Activated effector memory CD4-positive, alpha-beta T cell treated with Interleukin-2 at 50 U/mL for 16 hours (primary cell): ENCODE measurements at places on chromosomes 5 and 9.

DNA sequence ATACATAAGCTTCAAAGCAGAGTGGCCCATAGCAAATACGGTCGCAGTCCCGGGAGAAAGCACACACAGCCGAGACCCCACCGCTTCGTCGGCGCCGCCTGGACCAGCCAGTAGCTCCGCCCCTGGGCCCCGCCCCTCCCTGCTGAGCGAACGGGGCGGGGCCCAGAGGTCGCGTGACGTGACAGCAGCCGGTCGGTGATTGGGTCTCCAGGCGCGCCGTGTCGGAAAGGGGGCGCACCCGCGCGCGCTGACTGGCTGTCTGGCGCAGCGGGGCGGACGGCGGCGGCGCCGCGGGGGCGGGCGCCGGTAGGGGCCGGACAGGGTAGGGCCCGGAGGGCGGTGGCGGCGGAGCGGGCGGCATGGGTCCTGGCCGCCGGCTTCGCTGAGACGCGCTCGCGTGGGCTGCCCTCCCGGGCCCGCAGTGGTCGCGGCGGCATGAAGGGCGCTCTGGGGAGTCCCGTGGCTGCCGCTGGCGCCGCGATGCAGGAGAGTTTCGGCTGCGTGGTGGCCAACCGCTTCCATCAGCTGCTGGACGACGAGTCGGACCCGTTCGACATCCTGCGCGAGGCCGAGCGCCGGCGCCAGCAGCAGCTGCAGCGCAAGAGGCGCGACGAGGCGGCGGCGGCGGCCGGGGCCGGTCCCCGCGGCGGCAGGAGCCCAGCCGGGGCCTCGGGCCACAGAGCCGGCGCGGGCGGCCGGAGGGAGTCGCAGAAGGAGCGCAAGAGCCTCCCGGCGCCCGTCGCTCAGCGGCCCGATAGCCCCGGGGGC, at the start of gene HABP4:
Gene HABP4 (plus strand): TSS at position 325 of the 768 bp plus-strand sequence. CDS start 111 bp downstream, at position 436.
- DNase-seq, result peak; percentile 94

- no peak for DNase-seq
These were observed 1.2 kb downstream of the SEMA4D start for GRCh38 chr9:89496645-89497256.

- no peak for DNase-seq
These were observed 218.9 kb downstream of the ARL15 start for GRCh38 chr5:54091307-54092130.

DNA sequence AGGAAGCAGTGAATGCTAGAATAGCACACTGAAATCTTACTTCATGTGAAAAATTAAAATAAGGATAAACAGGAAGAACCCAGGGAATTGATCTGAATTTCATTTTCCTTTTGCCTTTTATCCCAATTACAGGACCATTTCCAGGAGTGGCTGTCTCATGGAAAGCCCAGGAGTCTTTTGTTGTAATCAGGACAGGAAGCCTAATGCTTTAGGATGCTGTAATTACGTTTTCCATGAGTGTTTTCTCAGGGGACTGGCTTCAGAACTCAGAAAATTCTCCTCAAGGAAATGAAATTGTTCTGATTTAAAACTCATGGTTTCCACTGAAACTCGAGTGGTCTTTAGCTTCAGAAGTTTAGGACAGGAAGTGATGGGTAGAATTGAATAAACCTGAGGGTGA, 56.6 kb upstream of the CAMK4 start:
- no peak for DNase-seq

DNA sequence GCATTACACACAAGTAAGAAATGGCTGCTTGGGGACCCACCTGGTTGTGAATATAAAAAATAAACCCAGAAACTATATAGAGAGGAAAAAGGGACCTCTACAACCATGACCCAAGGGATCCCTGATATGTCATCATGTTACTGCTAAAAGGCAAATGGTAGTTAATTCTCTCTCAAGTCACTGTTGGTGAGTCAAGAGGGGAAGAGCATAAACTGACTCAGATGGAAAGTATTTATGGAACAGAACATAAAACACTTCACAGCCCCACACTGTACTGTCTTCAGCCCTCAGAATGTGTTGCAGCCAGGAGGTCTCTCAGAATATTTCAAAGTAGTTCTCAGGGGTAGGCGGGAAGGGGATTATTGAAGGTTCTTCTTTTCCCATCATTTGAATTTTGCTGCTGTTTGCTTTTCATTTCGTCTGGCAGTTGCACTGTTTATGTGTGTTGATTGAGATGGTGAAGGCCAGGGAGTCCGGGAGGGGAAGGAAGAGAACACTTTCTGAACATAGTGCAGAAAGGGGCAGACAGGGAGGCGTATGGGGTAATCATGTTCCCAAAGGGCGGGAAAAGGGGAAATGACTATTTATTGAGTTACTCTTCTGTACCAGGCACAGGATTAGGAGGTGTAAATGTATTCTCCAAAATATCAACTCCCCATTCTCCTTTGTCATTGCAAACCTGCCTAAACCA, 85.5 kb downstream of the TEK start:
- no peak for DNase-seq

DNA sequence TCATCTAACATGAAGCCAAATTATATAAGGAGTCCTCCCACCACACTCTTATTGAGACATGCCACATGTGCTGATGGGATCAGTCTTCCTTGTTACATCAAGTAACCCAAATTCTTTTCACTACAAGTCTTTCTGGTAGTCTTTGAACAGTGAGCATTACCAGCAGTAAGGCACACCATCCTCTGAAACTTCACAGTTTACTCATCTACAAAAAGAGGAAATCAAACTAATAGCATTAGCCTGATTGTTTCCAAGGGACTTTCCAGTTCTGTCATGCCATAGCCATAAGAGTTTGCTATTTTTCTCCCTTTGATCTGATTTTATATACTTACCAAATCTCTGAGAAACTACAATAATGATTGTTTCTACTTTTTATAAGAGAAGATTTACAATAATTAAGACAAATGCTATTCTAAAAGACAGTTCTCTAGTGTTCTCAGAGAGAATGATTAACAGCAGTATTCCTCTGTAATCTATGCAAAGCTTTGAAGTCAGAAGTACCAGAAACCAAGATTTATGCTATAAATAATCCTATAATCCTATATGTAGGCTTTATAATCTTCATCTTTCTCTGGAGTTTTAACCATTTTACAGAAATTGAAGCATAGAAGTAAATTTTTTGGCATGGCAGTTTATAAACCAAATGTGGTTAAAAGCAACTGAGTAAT, 166.2 kb upstream of the ACO1 start:
- DNase-seq, result no peak

- DNase-seq, result no peak
These were observed 59.1 kb upstream of the FBN2 start for GRCh38 chr5:128597156-128597555.

DNA sequence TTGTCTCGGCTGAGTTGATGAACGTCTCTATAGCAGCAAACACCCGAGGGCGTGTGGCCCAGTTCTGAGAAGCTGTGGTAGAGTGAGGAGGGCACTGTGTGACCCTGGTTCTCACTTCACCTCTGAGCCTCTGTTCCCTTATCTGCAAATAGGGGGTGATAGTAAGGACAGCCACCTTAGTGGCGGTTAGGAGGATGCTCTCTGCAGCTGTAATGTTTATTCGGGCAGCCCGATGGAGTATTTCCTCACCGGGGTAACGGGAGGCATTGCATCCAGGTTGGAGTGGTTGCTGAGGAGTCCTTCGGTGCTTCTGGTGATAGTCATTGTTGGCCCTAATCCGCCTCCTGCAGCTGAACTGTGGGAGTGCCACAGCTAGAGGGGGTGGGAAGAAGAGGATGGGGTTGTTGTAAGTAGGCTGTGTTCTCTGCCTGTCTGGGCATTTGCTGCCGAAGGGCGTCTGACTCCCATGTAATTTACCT, 13.9 kb downstream of the PRRC2B start:
- DNase-seq, result peak; percentile 29

GRCh38 chr9:109453210-109453842, 44.8 kb downstream of the PTPN3 start:
- no peak for DNase-seq

DNA sequence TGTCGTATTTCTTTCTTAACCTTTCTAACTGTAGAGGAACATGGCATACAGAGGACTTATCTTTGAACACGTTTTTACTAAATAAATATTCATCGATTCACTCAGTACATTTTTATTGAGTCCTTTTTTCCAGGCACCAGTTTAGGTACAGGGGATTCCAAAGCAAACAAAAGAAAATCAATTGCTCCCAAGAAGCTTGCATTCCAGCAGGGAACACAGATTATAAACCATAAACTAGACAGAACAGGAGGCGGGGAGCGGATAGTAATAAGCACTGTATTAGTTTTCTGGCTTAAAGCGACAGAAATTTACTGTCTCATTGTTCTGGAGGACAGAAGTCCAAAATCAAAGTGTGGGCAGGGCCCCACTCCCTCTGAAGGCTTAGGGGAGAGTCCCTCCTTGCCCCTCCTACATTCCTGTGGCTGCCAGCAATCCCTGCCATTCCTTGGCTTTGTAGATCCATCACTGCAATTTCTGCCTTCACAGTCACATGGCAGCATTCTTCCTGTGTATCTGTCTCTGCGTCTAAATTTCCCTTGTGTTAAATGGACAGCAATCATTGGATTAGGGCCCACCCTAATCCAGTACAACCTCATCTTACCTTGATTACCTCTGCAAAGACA, 115.5 kb downstream of the COL23A1 start:
- no peak for DNase-seq

- no peak for DNase-seq
These were observed 256.1 kb upstream of the IRX2 start for GRCh38 chr5:3007577-3007976.

DNA sequence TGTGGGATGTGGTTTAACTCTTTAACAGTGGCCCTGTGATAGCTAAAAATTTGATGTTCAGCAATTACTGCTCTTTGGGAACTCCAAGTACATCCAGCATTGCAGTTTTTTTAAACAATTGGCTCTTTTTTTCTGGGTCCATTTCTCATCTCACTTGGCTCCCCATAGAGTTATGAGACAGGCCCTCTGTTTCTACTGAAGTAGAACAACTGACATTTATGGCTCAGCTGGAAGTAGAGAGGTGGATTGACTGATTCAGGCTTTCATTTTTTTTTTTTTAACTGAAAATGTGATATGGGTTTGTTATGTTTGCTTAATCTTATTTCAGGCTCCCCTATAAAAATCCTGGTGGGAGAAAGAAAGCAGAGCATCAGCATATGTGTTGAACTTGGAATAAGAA, 96.6 kb upstream of the CD180 start:
- DNase-seq, result no peak

DNA sequence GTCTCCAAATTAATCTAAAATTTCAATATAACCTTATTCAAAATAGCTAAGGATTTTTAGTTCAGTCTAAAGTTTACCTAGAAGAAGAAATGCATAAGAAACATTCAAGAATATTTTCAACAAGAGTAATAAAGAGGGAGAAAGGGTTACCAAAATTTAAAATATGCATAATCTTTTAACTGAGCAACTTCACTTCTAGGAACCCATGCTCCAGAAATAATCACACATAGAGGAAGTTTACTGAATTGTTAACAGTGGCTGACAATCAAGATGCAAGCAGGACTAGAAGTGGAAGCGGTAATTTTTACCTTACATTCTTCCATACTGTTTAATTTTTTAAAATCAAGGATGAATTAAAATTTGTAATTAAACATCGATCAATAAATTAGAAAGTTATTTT, 1.9 kb downstream of the PJA2 start:
- no peak for DNase-seq

DNA sequence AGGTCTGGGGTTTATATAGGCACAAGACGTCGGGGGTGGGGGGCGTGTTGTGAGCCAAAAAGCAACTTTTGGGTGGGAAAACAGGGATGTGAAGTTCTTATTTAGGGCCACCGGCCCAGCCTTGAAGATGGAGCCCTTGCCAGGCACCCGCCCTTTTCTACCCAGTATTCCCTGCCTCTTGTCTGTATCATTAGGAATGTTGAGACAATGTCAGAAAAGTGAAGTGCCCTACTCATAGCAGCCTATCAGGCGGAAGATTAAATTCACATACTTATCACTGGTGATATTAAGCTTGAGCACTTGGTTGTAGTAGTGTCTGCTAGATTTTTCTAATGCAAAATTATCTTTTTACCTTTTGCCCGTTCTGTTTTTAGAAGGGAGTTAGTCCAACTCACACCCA, 293.5 kb downstream of the CDH10 start:
- DNase-seq, result no peak

DNA sequence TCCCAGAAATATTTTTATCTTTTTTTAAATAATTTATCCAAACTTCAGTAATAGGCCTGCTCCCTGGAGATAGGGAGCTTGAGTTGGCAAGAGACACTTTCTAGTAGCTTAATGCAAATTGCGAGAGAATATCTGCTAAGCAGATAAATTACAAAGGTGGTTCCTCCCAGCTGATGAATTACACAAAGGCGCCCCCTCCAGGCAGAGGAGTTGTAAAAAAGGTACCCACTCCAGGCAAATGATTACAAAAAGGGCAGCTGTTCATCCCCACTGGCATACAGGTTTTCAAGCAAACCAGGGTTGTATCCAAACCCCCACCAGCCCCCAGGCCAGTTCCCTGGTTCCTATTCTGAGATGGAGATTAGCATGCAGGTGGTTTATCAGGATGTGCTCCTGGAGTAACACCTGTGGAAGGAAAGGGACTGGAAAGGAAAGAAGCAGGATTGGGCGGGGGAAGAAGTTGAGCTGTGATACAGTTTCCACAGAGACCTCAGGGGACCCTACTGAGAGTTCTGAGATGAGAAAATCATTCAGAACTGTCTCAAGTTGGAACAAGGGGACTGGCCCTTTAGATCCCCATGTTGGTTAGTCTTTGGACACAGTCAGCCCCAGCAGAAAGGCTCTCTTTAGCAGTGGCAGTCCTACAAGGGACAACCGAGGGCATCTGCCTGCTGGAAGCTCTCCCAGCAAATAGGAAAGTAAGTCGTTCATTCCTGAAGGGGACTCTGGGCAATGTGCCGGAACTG, 25.5 kb downstream of the ESM1 start:
- DNase-seq, result no peak

GRCh38 chr5:151475388-151475787, 28.0 kb downstream of the SLC36A1 start:
- DNase-seq, result no peak

DNA sequence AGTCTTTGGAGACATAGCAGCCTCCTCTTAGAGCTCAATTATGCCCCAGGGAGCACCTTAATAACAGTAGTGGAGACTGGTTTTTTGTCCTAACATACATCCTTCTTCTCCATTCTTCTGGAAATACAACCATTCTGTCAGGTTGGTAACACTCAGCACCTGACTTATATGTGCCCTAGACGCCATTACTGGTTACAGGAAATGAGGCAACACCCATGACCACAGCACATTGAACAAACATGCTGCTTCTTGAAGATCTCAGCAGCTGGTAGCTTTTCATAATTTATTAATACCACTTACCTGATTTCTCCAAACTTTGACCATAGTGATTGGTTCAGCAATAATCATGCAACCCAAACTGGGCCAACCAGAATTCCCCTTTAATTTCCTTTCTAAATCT, 25.1 kb upstream of the TRPM3 start:
- DNase-seq, result no peak

- DNase-seq, result no peak
These were observed 45.7 kb downstream of the CXXC5 start for GRCh38 chr5:139693676-139694364.

- DNase-seq, result no peak
These were observed 100.4 kb upstream of the CHD1 start for GRCh38 chr5:99029172-99029571.
